Activated T-helper 1 cell treated with anti-CD3 and anti-CD28 coated beads, Interleukin-2, amount 50 U/mL, for 16 hours (primary cell): ENCODE measurements at places on chromosomes 4 and X.
A peak's percentile ranks its signal among the peaks of the same experiment; 100 is the strongest.

DNA sequence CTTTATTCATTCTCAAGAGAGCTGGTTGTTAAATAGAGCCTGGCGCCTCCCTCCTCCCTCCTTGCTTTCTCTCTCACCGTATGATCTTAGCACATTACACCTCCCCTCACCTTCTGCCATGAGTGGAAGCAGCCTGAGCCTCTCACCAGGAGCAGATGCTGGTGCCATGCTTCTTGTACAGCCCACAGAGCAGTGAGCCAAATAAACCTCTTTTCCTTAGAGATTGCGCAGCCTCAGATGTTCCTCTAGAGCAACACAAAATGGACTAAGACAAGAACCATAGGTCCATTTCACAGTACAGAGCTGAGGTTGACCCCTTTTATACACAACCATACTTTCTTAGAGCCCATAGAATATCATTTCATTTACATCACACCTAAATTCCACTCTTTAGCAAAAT lies 10.1 kb upstream of the TMEM144 start:
- DNase-seq, result no peak

DNA sequence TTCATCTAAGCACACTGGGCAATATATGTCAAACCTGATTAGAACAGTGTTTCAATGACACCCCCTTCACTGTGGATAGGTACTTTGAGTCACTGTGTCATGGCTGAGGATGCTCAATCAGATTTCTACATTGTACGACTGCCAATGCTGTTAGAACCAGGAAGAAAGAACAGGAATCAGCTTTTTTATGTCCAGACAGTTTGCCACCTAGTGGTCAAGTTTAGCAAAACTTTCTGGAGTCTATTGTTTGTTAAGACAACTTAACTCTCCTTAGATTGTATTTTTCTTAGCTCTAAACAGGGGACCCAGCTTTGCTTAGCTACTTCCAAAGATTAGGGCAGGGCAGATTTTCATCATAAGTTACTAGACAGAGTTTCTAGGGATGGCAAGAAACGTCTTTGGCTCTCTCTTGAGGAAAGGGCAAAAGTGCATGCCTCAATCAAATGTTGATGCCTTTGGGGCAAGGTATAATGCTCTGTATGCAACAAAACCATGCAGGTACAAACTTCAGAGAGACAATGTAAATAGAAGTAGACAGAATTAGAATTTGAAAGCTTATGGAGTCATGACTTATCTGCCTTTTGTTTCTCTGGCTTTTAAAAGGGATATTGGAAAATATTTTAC lies 40.5 kb upstream of the BMP3 start:
- DNase-seq, result no peak

DNA sequence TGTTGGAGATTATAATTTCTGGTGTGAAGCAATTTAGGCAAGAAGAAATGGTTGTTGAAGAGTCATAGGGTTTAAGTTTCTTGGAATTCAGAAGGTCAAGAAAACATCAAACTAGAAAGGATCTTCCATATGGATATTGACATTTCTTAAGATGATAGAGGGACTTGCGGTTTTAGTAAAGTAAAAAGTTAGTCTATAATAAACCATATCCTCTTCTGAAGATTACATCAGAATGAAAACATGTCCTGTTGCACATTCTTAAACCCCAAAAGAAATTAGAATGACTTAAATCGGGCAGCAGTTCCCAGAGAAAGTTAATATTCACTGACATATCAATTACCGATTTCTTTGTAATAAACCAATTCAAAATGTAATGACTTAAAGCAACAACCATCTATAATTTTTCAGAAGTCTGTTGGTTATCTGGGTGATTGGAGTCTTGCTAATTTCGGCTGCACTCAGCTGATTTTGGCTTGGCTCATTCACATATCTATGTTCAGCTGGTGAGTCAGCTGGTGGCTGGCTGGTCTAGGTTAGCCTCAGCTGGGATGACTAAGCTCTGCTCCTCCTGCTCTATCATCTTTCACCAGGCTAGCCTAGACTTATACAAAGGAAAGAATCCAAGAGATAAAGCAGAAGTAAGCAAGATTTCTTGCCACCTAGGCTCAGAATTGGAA lies 24.4 kb upstream of the DYNLT3 start:
- no peak for DNase-seq

- no peak for DNase-seq
Measured at GRCh38 chrX:69121321-69122000, 43.8 kb downstream of the PJA1 start.

DNA sequence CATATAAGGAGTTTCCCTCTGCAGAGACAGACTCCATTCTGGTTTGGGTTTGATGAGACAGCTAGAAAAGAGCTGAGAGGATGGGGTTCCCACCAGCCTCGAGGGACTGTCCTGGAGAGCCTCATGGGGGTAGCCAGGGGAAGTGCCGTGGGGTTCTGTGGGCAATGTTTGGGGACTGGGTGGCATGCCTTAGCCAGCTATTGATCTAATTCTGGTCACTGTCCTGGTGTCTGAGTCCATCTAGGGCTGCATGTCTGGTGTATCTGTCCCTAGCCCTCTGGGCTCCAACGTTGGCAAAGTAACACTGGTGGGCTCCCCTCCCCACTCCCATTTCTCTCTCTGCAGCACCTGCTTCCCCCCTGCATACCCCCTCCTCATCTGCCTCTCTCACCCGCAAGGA lies 135.4 kb downstream of the SMIM20 start:
- DNase-seq, result no peak

DNA sequence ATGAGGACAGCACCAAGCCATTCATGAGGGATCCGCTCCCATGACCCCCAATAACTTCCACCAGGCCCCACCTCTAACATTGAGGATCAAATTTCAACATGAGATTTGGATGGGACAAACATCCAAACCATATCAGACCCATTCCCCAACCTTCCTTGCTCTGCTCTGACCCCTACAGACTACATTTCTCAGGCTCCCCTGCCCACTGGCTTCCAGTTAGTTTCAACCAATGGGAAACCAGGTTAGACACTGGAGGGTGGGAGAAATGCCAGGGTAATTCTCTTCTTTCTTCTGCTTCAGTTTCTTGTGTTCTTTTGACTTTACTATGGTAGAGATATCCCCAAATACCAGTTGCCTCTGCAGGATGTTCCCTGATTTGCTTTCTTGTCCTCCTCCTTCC lies 125.7 kb downstream of the CLCN4 start:
- DNase-seq, result no peak

GRCh38 chrX:46630141-46630540 lies 56.6 kb downstream of the CHST7 start:
- DNase-seq, result no peak

DNA sequence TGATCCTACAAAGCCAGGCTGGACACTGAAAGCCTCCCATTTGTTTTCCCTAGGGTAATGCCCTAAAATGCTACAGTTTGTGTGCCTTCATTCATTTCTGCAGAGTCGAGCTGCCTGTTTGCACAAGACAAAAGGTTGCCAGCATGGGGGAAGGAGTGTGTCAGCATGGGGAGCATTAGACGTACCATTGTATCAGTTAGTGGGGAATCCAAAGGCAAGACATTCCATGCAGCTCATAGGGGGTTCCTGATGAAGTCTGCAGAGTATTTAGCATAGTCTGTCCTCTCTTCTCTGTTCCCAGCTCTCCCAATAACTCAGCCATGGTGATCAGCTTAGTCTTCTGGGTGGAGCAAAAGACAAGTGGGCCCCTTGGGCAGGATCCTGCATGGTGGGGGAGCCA lies 276.9 kb upstream of the PCDH7 start:
- no peak for DNase-seq

DNA sequence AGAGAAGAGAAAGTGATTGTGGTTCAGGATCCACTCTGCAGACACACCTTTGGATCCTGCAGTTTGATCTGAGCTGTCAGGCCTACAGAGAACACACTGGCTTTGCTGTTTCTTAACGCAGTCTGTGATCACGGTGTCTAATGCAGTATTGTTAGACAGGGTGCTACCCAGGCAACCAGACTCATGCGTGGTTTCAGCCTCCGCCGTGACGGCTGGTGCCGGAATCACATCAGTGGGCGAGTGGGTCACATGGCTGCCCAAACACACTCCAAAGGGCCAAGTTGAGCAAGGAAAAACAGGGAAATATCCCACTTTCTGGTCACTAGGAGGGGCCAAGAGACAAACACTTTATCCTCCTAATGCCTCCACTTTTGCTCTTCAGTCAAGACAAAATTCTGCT lies 27.5 kb downstream of the CCDC149 start:
- DNase-seq, result no peak

DNA sequence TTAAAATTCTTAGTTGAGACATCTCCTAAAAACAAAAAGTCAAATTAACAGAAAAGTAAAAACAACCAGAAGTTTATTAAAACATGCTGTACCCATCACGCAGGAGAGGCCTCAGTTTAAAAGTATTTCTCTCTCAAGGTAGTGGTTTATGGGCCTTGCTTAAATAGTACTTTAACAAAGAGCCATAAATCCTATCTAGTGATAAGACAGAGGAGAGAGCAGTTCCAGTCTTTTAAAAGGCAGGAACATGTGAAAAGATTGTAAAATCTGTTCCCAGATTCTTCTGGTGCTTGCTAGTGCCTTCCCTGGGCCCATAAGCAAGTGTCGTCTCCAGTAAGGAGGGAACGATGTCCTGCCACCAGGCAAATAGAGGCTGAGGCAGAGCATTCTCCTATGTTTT lies 476.3 kb upstream of the ADGRL3 start:
- no peak for DNase-seq

DNA sequence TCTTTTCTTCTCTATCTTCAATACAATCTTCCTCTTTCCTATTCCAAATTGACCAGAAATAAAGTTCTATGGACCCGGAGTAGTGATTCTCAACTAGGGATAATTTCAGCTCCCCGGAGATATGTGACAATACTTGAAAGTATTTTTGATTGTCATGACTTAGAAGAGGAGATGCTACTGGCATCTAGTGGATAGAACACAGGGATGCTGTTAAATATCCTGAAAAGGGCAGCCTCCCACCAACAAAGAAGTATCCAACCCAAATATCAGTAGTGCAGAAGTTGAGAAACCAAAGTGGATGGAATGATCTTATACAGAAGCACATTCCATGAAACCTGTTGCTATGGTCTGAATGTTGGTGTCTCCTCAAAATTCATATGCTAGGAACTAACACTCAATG lies 65.7 kb upstream of the NDST3 start:
- DNase-seq, result no peak

- DNase-seq, result peak; percentile 7
Measured at GRCh38 chr4:186067757-186068385, 1.1 kb upstream of the TLR3 start.

GRCh38 chr4:168853770-168854169 lies 156.3 kb downstream of the CBR4 start:
- no peak for DNase-seq

- no peak for DNase-seq
Measured at GRCh38 chrX:100405424-100405823, 4.6 kb downstream of the PCDH19 start.

- no peak for DNase-seq
Measured at GRCh38 chr4:109810552-109811387, 4.8 kb upstream of the GAR1 start.

DNA sequence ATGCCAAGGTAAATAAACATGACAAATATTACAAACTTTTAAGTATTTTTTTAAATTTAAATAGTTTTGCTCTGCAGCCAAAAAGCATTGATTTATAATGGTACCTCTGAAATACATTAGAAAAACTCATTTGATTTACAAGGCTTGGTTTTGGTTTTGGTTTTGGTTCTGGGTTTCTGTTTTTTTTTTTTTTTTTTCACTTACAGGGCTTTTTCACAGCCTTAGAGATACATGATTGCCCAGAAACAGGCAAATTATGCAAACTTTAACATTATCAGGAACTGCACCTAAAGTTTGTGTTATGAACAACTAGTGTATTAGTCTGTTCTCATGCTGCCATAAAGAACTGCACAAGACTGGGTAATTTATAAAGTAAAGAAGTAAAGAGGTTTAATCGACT lies 196.4 kb upstream of the DDX53 start:
- DNase-seq, result no peak
